Stimulated activated CD4-positive, alpha-beta T cell treated with anti-CD3 and anti-CD28 coated beads, Interleukin-1b, Interleukin-23, amount 100 ng/mL, for 1 hour (primary cell): ENCODE measurements at places on chromosomes 6 and 20.

DNA sequence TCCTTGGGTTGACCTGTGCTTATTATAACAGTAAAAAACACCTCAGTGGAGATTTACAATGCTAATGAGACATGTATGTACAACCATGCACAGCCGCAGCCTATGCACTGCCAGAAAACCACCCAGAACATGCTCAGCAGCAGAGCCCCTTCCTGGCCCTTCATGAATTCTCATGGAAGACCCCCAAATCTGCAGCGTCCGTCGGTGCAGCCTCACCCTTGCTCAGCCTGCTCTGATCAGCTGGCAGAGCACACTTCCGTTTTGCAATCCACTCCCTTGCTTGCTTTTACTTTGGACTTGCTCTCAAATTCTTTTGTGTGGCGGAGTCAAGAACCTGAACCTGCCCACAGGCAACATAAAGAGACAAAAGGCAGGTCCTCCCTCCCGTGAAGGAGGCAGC, 378.2 kb upstream of the SULF2 start:
- DNase-seq, result no peak

DNA sequence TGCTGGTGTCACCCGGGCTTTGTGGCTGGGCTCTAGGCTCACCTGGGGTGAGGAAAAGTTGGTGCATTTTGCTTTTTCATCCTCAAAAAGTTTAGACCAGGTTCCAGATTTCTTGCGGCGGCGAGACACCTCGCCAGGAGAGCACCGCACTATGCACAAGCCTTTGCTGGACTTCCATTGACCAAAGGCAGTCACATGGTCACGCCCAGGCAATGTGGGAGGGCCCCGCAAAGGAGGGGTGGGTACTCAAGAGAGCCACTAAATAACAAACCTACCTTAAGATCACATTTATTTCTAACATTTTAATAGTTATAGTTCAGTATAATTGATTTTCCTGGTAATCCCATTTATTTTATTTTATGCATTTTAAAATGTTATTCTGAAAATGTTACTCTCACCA, 3.0 kb upstream of the KIF16B start:
- no peak for DNase-seq

GRCh38 chr6:158069800-158070195, 88.1 kb downstream of the SYNJ2 start:
- DNase-seq, result no peak

DNA sequence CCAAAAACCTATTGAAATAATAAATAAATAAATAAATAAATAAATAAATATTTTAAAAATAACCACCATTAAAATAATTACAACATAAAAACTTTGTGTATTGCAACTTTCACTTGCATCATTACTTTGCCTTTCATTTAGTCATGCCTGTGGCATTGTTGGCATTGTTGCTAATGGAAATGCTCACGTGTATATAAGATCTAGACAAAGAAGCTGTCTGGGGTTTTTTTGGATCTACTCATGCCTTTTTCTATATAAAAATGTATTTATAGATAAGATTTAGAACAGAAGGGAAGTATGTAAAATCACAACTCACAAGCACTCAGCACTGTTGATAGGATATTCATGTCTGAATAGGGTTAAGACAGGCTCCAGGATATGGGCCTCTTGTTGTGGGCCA, 27.9 kb downstream of the GFRA4 start:
- no peak for DNase-seq

DNA sequence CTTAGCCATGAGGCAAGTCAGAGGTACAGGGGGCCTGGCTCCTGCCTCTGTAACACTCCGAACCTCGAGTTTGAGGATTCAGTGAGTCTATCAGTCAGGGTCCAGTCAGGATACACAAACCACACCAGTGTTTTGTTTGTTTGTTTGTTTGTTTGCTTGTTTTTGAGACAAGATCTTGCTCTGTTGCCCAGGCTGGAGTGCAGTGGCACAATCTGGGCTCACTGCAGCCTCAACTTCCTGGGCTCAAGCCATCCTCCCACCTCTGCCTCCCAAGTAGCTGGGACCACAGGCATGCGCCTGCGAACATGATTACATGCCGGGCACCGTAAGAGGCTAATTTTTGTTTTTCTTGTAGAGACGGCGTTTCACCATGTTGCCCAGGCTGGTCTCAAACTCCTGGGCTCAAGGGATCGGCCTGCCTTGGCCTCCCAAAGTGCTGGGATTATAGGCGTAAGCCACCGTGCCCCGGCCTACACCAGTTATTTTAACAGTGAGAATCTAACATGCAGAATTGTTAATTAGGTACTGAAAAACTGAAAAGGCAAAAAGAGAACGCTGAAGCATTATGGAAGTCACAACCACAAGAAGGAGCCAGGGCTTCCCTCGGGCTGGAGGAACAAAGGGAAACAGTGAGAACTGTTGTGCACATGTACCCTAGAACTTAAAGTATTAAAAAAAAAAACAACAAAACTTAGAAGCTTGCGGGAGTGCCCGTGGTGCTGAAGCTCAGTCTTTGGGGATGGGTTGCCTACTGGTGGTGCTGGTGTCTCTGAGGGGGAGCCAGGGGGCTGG, 40.4 kb downstream of the SRSF3 start:
- DNase-seq, result no peak

DNA sequence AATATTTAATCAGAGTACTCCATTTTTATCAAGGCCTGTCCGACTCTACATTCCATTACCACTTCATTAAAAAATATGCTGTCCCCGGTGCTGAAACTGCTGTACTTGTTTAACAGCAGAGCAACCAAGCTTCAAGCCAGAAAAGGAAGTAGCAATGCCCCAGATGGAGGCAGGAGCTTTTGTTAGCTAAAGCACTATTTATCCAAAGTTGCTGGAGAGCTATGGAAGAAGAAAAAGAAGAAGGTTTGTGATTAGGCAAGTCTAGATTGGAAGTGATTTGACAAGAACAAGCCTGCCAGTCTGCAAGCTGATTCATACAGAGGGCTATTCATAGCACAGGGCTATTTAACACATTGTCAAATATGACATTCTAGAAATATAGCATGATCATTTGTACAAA, 160.9 kb upstream of the SPTLC3 start:
- DNase-seq, result no peak

GRCh38 chr20:22529150-22530019, 55.0 kb downstream of the FOXA2 start:
- no peak for DNase-seq

- no peak for DNase-seq
Observed at GRCh38 chr20:3403741-3404140, 3.7 kb downstream of the DNAAF9 start.

DNA sequence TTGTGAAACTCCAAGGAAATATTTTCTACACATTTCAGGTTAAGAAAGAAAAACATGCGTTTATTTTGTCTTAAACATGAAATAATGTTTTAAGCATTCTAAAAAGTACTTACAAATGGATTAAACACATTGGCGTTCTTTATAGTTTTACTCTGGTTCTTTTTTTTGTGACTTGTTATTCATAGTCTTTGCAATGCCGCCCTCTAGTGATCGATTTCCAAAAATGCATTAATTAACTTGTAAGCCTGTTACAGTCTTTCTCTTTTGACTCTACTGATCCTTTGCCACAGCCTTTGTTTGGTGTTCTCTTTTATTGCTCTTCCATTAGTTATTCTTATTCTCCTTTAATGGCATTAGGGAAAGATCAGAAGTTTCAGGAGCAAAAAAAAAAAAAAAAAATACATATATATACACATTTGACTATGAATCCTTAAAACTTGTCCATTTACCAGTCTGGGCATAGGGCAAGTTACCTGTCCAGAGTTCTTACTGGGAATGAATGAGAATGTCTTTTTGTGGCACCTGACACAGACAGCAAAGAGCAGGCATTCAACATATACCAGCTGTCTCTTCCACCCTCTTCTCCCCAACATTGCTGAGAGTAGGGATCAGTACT, 59.9 kb downstream of the MACROD2 start:
- DNase-seq, result no peak

GRCh38 chr20:45850238-45850637, 7.0 kb downstream of the ACOT8 start:
- no peak for DNase-seq

DNA sequence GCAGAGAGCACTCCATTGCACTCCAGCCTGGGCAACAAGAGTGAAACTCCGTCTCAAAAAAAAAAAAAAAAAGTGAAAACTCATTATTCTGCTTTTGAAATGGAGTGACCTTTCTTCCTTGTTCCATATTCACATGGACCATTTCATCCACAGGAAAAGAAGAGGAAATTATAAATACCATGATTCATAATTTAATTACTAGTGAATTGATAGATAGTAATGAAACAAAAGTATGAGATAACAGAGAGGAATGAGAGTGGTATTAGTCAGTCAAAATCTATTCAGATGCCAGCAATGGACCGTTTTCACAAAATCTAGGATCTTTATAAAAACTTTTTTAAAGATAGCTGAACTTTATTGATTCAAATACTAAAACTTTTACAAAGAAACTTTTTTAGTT, 443.1 kb upstream of the FLRT3 start:
- no peak for DNase-seq

GRCh38 chr20:33545763-33546162, 55.9 kb downstream of the CBFA2T2 start:
- DNase-seq, result no peak

DNA sequence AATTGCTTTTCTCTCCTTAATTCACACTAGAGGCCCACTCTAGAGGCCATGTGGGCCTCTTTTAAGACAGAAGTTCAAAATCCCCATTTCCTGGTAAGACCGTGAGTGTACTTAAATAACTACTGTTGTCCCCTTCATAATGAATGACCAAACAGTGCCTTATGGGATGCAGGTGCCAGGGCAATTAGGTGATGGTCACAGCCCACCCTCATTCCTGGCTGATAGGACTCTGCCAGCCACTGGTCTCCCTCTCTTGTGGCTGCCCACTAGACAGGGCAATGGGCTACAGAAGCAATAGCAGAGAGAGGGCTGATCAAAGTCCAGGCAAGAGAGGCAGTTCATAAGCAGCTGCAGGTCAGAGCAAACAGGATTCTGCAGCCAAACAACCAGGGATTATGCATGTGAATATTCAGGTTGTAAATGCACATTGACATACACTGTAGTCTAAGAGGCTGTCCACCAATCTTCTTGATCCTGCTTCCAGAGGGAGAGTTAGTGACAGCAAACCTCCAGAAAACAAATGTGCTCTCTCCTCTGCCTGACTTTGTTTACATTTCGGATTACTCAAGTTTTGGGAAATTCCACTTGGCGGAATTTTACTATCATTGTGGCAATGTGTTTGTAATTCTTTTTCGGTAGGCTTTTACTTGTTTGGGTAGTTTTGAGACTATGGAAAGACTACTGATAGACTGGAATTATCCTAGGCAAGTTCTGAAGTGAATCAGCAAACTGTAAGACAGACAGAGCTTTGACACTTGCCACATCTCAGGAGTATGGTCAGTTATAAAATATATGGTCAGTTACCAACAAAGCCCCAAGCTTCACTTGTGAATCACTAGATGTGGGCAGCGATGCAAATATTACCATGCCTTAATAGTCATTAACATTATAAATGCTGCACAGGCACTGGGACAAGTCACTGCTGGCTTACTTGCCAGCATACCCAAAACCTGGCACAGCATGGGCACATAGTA, 12.8 kb downstream of the PTPRK start:
- DNase-seq, result no peak

DNA sequence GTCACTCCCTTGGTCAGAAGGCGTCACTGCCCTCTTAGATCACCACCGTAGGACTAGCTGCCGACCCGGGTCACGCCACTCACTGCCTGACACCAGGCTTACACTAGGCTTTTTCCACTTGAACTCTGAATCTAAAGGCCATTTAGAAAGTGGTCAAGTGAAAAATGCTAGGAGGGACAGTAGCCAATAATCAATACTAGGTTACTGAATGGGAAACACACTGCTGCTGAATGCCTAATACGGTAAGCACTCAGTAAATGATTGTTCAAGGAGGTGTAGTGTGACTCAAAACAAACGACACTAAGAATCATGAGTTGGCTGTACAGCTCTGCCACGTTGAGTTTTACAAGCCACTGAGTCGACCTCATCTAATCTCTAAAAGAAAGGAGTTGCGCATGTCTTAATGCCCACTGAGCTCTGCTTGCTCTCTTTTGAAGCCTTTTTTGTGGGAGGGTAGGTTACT, 760 bp upstream of the IBTK start:
- no peak for DNase-seq

DNA sequence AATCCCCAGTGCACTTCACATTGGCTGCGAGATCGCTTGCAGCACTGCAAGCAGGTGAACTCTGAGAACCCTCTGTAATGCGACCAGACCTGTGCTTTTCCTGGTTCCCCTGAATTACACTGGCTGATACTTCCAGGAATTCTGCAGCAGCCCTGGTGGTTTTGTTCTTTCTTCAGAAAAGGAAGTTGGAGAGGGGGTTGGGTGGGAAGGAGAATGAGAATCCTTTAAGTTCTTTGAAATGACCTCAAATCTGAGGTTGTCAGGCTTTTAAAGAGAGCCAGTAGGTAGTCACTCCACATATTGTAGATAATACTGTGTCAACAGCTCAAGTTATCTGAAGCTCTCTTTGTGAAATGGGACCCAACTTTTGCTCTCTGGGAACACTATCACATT, 62.4 kb downstream of the GCNT2 start:
- no peak for DNase-seq

GRCh38 chr6:45640081-45640491, 262.4 kb upstream of the SUPT3H start:
- DNase-seq, result no peak

DNA sequence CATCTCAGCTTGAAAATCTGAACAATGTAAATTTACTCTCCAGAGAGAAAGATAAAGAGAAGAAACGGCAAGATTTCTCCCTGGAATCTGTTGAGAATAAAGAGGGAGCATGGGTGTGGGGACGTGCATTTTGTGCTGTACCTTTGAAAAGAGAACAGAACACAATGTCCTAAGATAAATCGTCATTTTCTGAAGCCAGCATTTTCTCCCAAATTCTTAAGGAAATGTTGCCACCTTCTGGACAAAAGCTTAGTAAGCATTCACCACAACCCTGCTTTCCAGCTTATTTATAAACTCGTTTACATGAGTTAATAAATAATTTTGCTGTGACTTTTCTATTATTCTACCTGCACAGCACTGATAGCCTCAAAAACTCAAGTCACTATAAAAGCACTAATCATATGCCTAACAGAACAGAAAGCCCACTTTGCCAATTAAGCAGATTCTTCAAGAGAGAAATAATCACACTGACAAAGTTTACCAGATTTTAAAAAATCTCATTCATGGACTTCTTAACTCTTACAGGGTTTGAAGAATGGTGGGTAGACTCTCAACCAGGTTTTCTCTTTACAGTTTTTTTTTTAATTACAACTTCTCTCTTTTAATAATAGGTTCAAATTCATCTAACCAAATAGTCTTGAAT, 155.8 kb downstream of the MBOAT1 start:
- no peak for DNase-seq

- no peak for DNase-seq
Observed at GRCh38 chr6:111683157-111683556, 77.5 kb upstream of the TRAF3IP2 start.
